Activated CD4-positive, alpha-beta T cell treated with anti-CD3 and anti-CD28 coated beads, Interleukin-2, amount 50 U/mL, for 4 hours (primary cell): ENCODE measurements at places on chromosomes 6 and 20.
A peak's percentile ranks its signal among the peaks of the same experiment; 100 is the strongest.

- no peak for DNase-seq
Observed at GRCh38 chr6:66605011-66605410, 898.0 kb upstream of the EYS start.

GRCh38 chr20:24489631-24490260, 20.3 kb downstream of the SYNDIG1 start:
- DNase-seq, result no peak

GRCh38 chr6:143329323-143329722, 121.2 kb downstream of the ADAT2 start:
- no peak for DNase-seq

DNA sequence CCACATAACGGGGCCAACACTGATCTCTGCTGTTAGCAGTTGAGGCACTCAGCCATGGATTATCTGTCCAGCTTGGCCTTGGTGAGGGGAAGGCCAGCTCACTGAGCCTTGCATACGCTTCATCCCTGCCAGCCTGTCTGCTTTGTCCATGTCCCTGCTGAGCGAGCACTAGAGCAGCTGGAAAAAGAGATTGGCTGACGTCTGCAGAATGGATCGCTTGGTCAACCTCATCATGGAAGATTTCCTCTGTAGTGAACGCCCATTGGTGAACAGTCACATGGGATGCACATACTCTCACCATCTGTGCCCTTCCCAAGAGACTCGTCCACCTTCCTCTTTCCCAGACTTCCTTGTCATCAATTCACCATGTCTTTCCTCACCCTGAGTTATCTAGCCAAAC, 26.9 kb downstream of the MUC22 start:
- no peak for DNase-seq

- peak; percentile 31 for DNase-seq
Observed at GRCh38 chr20:62938105-62938888, at the start of gene GID8. Gene GID8 (plus strand): TSS chr20:62938147. CDS start chr20:62941503, 3,356 bp downstream.

DNA sequence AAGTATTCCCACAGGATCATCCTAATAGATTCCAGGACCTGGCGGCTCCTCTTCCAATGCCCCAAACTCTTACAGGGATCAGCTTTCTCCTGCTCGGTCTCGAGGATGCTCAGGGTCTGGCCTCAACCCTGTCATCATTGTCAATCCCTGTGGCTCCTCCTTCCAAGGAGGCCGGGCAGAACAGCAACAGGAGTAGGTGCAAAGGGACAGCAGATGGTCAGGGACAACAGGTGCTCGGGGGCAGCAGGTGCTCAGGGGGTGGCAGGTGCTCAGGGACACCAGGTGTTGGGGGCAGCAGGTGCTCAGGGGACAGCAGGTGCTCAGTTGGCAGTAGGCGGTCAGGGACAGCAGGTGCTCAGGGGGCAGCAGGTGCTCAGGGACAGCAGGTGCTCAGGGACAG, 84.8 kb downstream of the TTLL2 start:
- DNase-seq, result no peak

- no peak for DNase-seq
Observed at GRCh38 chr6:28580475-28580874, 54.8 kb downstream of the GPX5 start.

DNA sequence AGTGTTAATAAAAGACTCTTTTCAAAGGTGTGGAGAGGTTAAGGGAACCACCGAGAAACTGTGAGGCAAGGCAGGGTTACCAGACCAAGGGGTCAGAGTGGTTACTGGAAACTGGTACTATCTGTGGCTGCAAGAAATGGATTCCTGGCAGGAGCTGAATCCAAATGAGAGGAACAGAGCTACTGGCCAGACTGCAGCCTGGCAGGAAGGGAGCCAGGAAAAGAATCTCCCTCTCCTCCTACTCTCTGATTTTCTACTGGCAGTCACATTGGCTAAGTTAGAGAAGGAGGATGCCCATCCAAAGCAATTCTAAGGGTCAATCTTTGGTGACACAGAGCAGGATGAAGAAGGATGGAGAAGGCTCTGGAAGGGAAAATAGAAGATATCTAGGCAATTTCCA, 211.5 kb downstream of the GRM1 start:
- no peak for DNase-seq

DNA sequence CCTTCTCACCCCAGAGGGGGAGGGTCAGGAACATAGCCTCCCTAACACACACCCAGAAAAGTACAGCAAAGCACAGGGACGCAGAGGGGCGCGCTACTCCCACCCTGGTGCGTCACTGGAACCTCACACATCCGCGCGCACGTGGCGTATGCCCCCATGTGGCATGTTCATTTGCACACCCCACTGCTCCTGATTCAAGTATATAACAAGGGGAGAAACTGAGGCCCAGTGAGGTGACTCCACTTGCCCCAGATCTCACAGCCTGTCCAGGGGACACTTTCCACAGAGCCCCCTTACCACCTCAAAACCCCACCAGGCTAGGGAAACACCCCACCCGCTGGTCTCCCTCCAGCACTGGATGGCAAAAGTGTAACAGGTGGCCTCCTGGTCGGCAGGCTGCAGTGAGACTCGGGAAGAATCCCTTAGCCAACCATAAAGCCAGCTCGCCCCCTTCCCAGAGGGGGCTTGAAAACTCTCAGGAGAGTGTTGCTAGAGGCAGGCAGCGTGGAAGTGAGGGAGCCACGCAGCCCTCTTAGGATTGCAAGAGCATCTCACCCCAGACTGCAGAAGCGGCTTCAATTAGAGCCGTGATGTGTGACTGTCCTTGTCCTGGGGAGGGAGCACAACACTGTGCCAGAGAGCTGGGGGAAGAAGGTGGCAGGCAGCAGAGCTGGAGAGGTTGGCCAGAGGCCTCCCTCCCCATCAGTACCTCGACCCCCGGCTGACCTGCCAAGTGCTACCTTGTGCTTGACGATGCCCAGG, at the start of gene GRM4:
Gene GRM4, minus strand, starts transcription at position 67 of the 762 bp plus-strand sequence. CDS start 12,591 bp downstream, outside the sequence.
- no peak for DNase-seq

- DNase-seq, result no peak
Observed at GRCh38 chr6:3285049-3285639, 26.4 kb downstream of the PSMG4 start.
